Central memory CD4-positive, alpha-beta T cell (primary cell): ENCODE measurements at places on chromosomes 7 and 10.

- DNase-seq = peak; percentile 28
Measured at GRCh38 chr7:24573554-24574338, 494 bp downstream of the PALS2 start.

DNA sequence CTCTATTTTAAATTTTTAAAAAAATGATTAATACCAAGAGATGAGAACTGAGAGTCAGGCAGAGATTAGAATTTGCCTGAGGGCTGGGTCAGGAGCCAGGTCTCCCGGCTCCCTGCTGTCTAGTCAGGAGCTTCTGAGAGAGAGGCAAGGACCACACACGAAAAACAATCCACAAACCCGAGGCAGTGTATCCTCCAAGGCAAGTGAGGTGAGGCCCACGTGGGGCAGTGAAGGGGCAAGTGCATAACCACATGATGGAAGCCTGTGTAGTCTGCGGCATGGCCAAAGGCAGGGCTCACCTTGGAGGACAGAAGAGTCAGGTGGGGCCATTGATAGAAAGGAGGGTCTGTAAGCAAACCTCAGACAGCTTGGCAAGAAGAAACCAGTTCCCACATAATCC is 541.2 kb upstream of the FOXK1 start:
- no peak for DNase-seq

GRCh38 chr7:77757589-77757988 is 40.6 kb downstream of the TMEM60 start:
- DNase-seq = no peak

- DNase-seq = no peak
Measured at GRCh38 chr7:17020250-17020649, 138.5 kb upstream of the AGR3 start.

DNA sequence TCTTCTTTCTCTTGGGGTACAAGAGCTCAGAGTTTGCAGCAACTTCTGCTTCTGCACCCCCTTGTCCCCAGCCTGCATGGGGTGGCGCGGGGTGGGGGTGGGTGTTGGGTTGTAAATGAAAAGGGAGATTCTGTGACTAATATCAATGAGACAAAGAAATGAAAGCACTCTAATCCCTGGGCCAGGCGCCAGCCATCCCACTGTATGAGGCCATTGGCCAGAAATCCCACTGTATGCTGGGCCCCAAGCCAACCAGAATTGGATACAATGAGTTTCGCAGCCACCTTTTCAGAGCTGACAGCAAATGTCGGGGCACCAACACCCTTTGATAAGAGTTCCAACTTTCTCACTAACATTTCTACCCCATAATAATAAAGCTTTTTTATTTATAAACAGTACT is 10.9 kb upstream of the PTN start:
- DNase-seq = no peak

DNA sequence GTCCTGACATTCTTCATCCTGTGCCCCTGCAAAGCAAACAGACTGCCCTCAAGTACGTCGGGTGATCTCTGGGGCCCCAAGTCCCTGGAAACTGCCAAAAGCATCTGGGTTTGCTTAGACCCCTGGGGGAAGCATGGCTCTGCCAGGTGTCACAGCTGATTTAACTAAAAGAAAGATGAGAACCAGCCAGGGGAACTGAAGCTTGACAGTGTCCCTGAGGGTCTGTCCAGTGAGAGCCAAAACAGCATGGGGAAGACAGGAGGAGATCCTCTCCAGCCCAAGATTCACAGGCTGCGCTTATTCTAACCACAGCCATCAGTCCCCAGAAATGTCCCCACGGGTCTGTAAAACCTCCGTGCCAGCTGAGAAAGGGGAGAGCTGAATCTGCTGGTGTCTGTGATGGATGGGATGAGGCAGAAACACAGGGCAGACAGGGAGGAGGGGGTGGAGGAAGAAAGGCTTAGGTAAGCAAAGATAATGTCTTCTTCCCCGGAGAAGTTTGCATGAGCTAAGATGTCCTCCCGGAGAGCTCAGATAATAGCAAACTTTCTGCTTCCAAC is 21.3 kb downstream of the CCDC3 start:
- DNase-seq = no peak

GRCh38 chr7:15584575-15584974 is 22.8 kb upstream of the AGMO start:
- DNase-seq = no peak

GRCh38 chr10:72075376-72076115 is 12.8 kb downstream of the SPOCK2 start:
- no peak for DNase-seq
